ENCODE measurements at places on chromosomes 12 and 14.

DNA sequence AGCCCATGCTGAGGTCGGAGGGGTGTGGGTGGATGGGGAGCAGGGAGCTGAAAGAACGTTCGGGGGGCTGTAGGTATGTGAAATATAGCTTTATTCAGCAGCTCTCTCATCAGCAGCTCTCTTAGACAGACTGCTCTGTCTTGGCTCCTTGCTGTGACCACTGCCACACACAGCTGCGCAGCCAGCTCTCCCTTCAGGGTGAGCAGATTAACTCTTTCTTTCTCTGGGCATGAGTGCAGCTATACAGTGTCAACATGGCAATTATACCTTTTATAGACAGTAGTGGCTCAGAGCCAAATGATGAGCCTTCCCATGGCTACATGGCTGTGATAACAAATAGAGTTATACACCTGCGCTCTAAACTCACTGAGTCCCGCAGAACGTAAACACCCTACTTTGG is 137.7 kb upstream of the NEDD1 start:
- DNase-seq = no peak

- DNase-seq = no peak
Measured at GRCh38 chr14:95896498-95897135, 20.0 kb downstream of the TUNAR start.

DNA sequence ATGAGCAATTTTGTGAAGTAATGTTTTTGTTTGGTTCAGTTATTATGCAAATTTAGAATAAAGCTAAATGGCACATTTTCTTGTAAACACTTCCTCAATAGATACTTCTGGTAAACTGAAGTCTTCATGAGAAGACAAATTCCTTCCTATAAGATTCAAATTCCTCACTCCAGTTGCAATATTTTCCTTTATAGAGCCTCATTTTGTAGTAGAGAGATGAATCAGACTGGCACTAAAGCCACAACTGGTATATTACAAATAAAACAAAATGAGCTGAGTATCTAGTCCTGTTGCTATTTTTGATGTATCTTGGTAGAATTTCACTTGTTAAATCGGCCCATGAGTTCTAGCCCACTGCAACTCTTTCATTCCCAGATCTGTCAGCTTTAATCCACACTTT is 5.5 kb downstream of the LGR5 start:
- DNase-seq = no peak

GRCh38 chr12:52132754-52133161 is 53.3 kb downstream of the SMIM41 start:
- no peak for DNase-seq

DNA sequence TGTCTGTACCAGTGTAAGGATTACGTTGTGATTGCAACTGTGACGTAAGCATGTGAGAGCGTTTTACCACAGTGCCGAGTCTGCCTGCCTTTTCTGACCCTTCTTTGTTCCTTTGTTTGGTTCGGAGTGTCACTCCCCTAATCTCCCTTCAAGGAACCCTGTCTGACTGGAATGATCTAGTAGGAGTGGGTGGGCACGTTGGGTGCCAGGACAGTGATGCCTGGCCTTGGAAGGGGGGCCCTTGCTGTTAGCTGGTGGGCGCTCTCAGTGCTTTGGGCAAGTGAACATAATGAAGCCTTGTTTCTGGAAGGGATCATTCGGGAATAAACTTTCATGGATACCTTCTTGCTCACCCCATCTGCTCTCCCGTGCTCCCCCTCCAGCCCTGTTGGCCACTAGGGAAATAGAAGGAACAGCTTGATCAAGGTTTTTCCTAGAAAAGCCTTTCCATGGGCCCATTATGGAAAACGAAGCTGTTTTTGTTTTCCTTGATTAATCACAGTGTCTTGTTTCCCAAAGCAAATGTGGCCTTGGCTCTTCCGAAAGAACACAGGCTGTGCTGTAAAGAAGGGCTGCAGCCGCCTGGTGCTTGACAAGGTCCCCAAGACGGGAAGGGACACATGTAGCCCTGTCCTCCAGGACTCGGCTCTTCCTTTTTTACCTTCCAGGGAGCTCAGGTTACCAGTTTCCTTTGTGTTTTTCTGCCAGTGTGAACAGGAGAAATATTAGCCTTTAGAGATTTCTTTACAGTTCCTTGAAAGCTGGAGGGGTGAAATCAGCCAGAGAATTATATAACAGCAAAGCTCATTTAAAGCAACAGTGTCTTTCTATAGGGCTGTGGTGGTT is 215.5 kb downstream of the CRADD start:
- DNase-seq = no peak

- no peak for DNase-seq
Measured at GRCh38 chr12:128930606-128931005, 77.3 kb downstream of the GLT1D1 start.

GRCh38 chr12:71536279-71536938 is 96.8 kb downstream of the LGR5 start:
- DNase-seq = no peak

- DNase-seq = no peak
Measured at GRCh38 chr14:73567951-73568885, 795 bp upstream of the ACOT2 start.

DNA sequence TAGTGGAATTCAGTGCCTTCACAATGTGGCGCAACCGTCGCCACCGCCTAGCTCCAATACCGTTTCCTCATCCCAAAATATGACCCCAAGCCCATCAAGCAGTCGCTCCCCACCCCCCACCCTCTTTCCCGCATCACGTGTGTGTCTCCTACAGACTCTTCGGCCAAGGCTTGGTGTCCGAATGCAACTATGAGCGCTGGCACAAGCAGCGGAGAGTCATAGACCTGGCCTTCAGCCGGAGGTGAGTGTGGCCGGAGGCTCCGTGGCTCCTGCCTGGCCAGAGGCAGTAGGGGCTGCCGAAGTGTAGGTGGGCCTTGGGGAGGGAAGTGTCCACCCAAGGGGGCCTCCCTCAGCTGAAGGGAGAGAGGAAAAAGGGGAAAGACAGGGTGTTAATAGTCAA is 15.8 kb downstream of the CYP46A1 start:
- DNase-seq = no peak

DNA sequence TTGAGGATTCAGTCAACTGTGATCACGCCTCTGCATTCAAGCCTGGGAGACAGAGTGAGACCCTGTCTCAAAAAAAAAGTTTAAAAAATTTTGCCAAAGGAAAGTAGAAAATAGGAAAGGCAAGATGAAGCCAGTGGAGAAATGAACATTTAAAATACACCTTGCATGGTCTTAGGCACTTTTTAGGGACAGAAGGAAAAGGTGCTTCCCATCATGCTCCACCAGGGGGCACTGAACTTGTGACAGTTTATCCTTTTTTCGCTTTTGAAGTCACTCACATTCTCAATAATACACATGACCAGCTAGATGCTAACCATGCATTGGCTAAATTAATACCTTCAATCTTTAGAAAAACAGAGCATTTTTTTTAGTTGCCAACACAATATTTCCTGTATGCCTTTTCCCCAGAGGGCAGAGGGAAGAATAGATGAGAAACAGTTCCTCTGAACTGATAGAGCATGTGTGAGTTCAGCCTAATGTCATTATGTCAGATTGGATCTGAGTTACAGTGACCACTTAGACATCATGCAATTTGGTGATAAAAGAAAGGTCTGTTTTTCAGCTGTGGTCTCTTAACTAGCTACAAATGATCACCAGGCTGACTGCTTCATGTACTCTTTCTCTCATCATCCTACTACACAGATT is 221.8 kb upstream of the SSTR1 start:
- DNase-seq = peak; percentile 1

- no peak for DNase-seq
Measured at GRCh38 chr14:62655166-62655565, 390.1 kb downstream of the KCNH5 start.

DNA sequence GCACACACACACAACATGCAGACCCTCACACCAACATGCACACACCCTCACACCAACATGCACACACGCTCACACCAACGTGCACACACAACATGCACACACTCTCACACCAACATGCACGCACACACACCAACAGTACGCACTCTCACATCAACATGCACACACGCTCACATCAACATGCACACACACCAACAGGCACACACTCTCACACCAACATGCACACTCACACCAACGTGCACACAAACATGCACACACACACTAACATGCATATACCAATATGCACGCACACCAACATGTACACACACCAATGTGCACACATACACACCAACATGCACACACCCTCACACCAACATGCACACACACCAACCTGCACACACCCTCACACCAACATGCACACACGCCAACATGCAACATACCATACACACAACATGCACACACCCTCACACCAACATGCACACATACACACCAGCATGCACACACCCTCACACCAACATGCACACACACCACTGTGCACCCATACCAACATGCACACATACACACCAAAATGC is 175.8 kb downstream of the KSR2 start:
- no peak for DNase-seq

GRCh38 chr12:87930033-87930432 is 99.2 kb downstream of the C12orf50 start:
- no peak for DNase-seq

DNA sequence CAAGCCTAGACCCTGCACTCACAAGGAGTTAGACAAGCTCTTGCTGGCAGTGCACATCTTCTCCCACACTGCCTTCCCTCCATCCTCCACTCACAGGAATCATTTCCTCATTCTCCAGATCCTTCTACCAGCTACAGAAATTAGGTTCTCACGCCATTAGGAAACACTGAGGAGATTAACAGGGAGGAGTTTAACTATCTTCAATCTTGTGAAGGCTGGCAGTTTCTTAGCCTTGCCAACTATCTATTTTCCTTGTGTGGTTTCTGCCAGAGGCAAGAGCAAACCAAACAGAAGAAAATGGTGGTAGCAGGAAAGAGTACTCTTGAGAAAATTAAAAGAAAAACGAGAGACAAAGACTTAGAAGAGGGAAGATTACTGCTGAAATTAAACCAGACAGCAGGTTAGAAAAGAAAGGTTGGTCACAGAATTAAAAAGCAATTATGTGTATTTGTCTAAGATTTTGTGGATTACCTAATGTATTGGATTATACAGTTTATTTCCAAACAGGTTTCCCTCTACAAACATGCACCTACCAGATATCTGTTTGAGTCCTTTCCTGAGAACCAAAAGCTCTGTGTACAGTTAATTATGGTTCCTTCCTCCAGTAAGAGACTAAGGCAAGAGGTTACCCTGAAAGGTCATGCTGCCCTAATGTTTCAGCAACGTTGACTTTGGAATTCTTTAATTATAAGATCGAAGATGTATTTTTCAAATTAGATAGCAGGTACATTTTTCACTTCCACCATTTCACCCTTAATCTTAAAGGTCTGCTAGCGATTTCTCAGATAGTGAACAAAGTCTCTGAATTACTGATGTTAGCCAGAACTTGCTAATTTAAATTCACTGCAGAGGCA is 5.0 kb downstream of the RERG start:
- no peak for DNase-seq

DNA sequence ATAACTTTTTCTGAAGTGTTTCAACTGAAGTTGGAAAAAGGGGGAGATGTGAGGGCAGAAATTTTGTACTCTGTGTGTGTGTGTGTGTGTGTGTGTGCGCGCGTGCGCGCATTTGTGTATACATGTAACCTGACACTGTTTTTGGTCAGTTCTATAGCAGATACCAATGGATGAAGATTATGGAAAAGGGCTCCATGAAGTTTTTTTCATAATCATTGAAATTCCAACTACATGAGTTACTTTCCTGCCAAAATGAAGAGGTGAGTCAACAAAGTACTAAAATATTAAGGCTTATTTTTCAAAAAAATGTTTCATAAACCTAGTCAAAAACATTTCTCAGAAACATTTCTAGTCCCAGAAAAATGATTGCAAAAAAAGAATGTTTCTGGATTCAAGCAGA is 25.7 kb upstream of the CERS5 start:
- no peak for DNase-seq

DNA sequence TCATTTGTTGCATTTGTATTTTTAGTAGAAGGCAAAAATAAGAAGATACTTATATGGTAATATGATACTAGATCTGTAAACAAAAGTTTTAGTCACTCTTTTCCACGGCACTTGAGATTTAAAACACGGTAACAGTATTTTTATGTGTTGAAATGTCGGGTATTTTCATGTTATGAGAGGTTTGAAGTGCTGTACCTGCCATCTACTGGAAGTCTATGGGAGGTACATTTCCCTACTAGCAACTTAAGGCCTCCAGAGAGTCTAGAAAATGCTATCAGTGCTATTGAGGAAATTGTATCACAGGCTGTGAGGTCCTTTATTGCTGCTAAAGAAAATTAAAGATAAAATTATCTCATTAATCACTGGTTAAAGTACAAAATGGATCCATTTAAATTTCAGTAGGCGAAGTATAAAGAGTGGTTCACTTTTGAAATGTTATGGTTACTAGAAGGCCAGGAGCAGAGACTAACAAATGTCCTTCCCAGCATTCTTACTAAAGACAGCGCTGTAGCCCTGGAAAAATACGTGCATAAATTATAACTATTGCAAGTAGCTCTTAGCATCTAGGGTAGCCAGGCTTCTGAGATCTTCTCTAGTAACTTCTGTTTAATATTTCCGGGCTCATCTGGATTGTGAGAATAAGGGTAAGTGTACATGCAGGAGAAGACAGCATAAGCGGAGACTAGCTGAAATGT is 77.6 kb upstream of the PRKD1 start:
- no peak for DNase-seq

DNA sequence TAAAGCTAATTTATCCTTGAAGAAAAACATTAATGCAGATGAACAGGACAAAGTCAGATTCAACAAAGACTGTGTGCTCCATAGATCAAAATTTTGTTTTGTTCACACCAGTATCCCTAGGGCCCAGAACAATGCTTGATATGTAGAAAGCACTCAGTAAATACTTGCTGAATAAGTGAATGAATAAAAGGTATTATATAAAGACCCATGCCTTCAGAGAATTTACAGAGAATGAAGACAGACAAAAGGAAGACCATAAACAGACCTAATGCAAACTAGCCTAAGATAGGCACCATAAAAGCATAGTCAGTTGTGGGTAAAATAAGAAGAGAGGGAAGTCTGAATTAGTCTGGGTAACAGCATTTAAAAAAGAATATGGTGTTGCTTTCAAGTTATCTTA is 47.3 kb upstream of the TMCC3 start:
- DNase-seq = no peak

DNA sequence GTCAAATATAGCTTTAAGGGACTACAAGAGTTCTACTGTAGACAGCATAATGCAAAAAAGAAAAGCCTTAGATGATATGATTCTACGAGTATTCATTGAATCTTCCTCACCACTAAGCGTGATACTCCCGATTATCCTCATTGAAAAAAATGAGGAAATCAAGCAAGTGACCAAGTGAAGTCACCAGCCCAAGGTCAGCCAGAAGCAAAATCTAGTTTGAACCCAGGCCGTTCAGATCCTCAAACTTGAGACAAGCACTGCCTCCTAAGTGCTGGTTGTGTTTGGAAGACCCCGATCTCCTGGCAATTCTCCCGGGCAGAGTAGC is 845 bp downstream of the GIT2 start:
- no peak for DNase-seq
